ENCODE measurements at places on chromosomes 2 and 18. TPM values are rescaled to one million over a fixed set of nuclear protein-coding genes. Genes with fewer than 3 reads are reported as not detected.

DNA sequence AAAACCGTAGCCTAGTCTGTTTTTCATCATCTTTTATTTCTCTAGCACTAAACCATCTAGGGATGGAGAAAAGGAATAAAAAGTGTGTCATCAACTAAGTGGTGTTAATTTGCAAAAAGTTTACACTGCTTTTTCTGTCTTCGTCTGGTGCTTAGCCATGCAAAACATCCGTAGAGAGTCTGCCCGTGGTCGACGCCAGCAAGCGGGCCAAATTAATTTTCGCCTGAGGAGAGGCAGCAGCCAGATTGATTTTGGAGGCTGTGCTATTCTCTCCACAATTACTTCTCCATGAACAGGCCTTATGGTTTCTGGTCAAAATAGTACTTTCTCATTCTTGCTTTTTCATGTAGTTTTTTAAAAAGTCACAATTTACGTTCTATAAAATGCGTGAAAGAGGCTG lies 46.3 kb downstream of the TNFRSF11A start:
- H3K36me3 ChIP-seq = no peaks in the 10 kb centered on the region
- no peak overlapping the region for H3K27ac ChIP-seq
- H3K4me1 ChIP-seq = no peaks in the 10 kb centered on the region
- DNase-seq = no peak

DNA sequence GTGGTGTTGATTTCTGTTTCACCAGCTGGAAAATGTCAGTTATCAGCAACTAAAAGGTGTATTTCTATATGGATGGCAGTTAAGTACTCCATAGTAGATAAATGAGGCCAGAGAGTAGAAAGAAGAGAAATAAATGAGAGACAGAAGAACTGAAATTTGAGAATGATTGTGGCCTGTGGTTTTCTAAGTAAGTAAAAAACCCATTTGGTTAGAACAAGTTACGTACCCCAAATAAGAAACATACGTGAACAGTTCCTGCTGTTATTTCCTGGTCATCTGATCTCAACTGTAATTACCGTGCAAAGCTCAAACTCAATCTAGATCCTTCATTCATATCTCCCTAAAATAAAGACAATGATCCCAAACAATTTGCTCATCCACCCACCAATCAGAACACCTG lies 181.3 kb downstream of the PID1 start:
- peaks cover 4% of the 10 kb centered on the region for H3K4me1 ChIP-seq
- H3K27ac ChIP-seq = no peak overlapping the region
- no peak for DNase-seq
- no peaks in the 10 kb centered on the region for H3K36me3 ChIP-seq
- no peak overlapping the region for H3K4me3 ChIP-seq

CYTIP gene
- not detected for polyA plus RNA-seq

- no peak overlapping the region for H3K27ac ChIP-seq
- no peaks in the 10 kb centered on the region for H3K36me3 ChIP-seq
- H3K4me3 ChIP-seq = no peak overlapping the region
- no peaks in the 10 kb centered on the region for H3K27me3 ChIP-seq
Observed at GRCh38 chr2:201820383-201821007, 14.2 kb downstream of the CDK15 start.

GRCh38 chr2:237701859-237702390 lies 74.5 kb downstream of the LRRFIP1 start:
- DNase-seq = no peak
- H3K27me3 ChIP-seq = no peaks in the 10 kb centered on the region
- peak overlapping the region; percentile 51 for H3K27ac ChIP-seq
- peaks cover 32% of the 10 kb centered on the region for H3K36me3 ChIP-seq
- H3K4me1 ChIP-seq = peaks cover 79% of the 10 kb centered on the region

PARD6G gene
- polyA plus RNA-seq = 23.6 TPM

DNA sequence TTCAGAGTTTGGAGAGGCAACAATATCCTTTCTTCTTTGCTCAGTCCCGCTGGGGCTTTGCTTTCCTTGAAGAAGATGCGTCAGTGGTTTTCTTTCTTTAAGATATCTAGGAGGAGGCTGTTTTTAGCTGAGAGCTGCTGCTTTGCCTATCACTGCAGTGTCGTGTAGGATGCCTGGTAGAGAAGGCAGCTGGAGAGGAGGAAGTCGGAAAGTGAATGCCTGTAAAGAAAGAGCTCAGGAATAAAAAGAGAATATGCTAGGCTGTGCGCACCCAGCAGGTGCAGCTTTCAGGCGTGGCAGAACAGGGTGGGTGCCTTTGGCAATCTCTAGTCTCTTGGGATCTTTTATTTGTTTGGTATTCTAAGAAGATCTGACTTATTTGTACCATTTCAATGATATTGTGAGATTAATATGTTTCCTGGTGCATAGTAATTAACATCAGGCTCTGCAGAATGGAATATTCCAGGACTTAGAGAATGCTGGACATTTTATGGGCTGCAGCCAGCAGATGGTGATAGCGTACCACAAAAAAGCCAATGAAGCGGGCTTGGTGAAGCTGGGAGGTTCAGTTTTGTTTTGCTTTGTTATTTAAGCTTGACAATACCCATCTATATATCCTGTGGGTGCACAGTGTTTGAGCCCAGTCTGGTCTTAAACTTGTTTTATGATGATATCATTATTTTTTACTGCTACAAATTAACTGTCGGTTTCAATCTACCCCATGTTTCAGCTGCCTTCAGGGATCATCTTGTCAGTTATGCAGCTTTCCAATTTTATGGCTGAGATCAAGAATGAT lies 34.9 kb downstream of the CAVIN2 start:
- no peak for DNase-seq
- no peaks in the 10 kb centered on the region for H3K4me1 ChIP-seq
- no peaks in the 10 kb centered on the region for H3K36me3 ChIP-seq

DNA sequence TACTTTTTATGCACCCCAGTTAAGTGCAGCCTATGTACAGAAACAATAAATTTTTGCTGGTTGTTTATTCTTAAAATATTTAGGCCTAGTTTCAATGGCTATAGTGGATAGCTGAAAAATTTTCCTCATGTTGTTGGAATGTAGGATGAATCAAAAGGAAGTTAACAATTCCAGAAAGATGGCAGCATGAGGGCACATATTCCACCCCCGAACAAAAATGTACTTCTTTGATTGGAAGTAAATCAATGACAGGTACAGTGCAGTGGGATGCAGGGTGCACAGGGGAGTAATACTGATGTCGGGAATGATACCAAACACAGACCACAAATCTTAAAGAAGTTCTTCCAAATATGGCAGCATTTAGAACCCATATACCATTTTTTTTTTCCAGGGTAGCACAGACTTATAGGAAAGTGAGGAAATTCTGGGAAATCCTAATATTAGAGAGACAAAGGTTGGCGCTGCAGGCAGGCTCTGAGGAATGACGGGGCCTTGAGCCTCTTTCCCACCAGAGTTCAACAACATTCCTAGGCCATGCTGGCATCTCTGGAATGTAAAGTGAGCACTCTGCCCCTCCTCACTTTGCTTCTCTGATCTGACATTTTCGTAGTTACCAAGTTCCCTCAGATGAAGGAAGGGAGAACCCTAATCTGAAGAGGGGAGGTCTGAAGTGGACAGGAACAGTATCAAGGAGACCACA lies 36.6 kb upstream of the IKZF2 start:
- H3K4me3 ChIP-seq = no peak overlapping the region
- H3K4me1 ChIP-seq = peaks cover 6% of the 10 kb centered on the region
- DNase-seq = no peak
- H3K36me3 ChIP-seq = no peaks in the 10 kb centered on the region

DNA sequence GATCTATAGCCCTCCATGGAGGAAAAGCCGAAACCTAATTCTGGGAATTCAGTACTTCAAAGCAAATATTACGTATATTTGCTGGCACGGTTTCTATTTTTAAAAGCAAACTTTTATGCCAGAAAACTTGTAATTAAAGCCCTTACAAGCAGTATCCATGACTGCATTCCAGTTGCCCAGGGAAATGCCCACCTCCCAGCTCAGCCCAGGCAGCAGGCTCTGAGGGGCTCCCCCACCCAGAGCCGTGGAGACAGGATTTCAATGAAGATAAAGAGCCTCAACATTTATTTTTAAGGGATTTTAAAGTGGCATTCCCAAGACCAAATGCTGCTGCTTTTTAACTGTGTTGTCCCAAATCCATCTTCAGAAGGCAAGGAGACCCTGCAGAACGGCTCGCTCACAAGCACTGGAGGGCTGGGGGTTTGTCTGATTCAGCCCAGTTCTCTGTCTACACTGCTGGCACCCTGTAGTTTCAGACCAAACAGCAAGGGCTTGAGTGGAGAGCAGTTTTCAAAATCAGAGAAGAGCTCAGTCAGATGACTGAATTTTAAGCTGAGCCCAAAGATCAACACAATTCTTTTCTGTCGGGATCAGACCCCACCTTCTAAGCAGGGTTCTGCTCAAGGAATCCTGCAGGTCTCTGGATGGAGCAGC lies 105.1 kb downstream of the KCNF1 start:
- peaks cover 23% of the 10 kb centered on the region for H3K27me3 ChIP-seq
- H3K36me3 ChIP-seq = no peaks in the 10 kb centered on the region
- DNase-seq = no peak
- H3K27ac ChIP-seq = no peak overlapping the region
- no peak overlapping the region for H3K4me3 ChIP-seq

GRCh38 chr18:70322385-70322784 lies 33.5 kb downstream of the SOCS6 start:
- no peak overlapping the region for H3K4me3 ChIP-seq
- DNase-seq = no peak
- H3K27me3 ChIP-seq = no peaks in the 10 kb centered on the region
- no peaks in the 10 kb centered on the region for H3K4me1 ChIP-seq

DNA sequence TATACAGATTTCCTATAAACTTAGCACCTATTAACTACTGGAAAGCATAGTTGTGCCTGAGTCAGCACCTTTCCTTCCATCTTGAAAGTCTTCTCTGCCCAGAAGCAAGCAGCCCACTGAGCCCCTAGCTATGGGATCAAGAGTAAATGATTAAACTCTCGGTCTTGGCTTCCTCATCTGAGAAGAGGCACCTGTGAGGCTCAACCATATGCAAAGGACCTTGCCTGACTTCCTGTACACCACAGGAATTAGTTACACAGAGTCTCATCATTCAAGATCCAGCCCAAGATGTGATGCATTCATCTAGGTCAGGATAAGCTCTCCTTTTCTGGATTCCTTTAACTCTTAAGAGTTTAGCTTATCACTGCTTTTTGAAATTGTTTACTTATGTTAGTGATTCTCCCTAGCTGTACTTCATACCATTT lies 96.0 kb downstream of the CDH2 start:
- DNase-seq = no peak
- no peak overlapping the region for H3K27ac ChIP-seq
- no peaks in the 10 kb centered on the region for H3K4me1 ChIP-seq
- H3K36me3 ChIP-seq = no peaks in the 10 kb centered on the region

MYL1 gene
- polyA plus RNA-seq = not detected

- no peak overlapping the region for H3K27ac ChIP-seq
- no peaks in the 10 kb centered on the region for H3K27me3 ChIP-seq
- H3K4me1 ChIP-seq = no peaks in the 10 kb centered on the region
Observed at GRCh38 chr2:99317161-99317872, 16.3 kb upstream of the LYG1 start.

LRRC30 gene
- not detected for polyA plus RNA-seq

GRCh38 chr2:241804326-241805229 lies 4.4 kb upstream of the NEU4 start:
- H3K4me1 ChIP-seq = no peaks in the 10 kb centered on the region
- peak overlapping the region; percentile 43 for H3K4me3 ChIP-seq
- no peak for DNase-seq
- H3K27ac ChIP-seq = no peak overlapping the region
- no peaks in the 10 kb centered on the region for H3K36me3 ChIP-seq

GRCh38 chr2:60490441-60490840 lies 63.0 kb downstream of the BCL11A start:
- H3K27ac ChIP-seq = no peak overlapping the region
- no peaks in the 10 kb centered on the region for H3K36me3 ChIP-seq
- H3K4me1 ChIP-seq = peaks cover 3% of the 10 kb centered on the region
- no peak overlapping the region for H3K4me3 ChIP-seq
- no peaks in the 10 kb centered on the region for H3K27me3 ChIP-seq

DNA sequence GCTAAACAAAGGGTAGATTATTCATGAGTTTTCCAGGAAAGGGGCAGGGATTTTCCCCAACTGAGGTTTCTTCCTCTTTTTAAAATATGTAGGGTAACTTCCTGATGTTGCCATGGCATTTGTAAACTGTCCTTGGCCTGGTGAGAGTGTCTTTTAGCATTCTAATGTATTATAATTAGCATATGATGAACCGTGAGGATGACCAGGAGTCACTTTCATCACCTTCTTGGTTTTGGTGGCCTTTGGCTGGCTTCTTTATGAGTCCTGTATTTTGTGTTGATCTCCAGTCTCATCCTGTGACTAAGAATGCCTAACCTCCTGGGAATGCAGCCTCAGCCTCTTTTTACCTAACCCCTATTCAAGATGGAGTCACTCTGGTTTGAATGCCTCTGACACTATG lies 391.0 kb upstream of the LINC00305 start:
- H3K27ac ChIP-seq = no peak overlapping the region
- no peaks in the 10 kb centered on the region for H3K4me1 ChIP-seq
- H3K36me3 ChIP-seq = no peaks in the 10 kb centered on the region
- H3K27me3 ChIP-seq = no peaks in the 10 kb centered on the region

HOXD13 gene
- polyA plus RNA-seq = not detected

- H3K36me3 ChIP-seq = no peaks in the 10 kb centered on the region
- no peak overlapping the region for H3K27ac ChIP-seq
- H3K27me3 ChIP-seq = no peaks in the 10 kb centered on the region
- no peaks in the 10 kb centered on the region for H3K4me1 ChIP-seq
- no peak overlapping the region for H3K4me3 ChIP-seq
Observed at GRCh38 chr2:122194546-122194945, 439.1 kb downstream of the TSN start.

- peaks cover 9% of the 10 kb centered on the region for H3K4me1 ChIP-seq
- no peaks in the 10 kb centered on the region for H3K27me3 ChIP-seq
- H3K36me3 ChIP-seq = no peaks in the 10 kb centered on the region
- H3K27ac ChIP-seq = no peak overlapping the region
- no peak for DNase-seq
- H3K4me3 ChIP-seq = no peak overlapping the region
Observed at GRCh38 chr18:55497825-55498403, 90.1 kb downstream of the TCF4 start.

GRCh38 chr2:219736209-219736608 lies 108.8 kb downstream of the SLC4A3 start:
- DNase-seq = no peak
- H3K36me3 ChIP-seq = no peaks in the 10 kb centered on the region
- no peaks in the 10 kb centered on the region for H3K27me3 ChIP-seq
- H3K4me1 ChIP-seq = peaks cover 7% of the 10 kb centered on the region

GRCh38 chr18:76993573-76993972 lies 139.0 kb downstream of the MBP start:
- H3K4me3 ChIP-seq = no peak overlapping the region
- no peak for DNase-seq
- peaks cover 7% of the 10 kb centered on the region for H3K27me3 ChIP-seq
- H3K27ac ChIP-seq = no peak overlapping the region

- no peak overlapping the region for H3K27ac ChIP-seq
- no peaks in the 10 kb centered on the region for H3K27me3 ChIP-seq
- no peaks in the 10 kb centered on the region for H3K4me1 ChIP-seq
Observed at GRCh38 chr2:155301221-155301620, 602.7 kb downstream of the KCNJ3 start.

GRCh38 chr18:7369006-7369405 lies 138.1 kb downstream of the LRRC30 start:
- no peak for DNase-seq
- H3K27ac ChIP-seq = no peak overlapping the region
- no peaks in the 10 kb centered on the region for H3K27me3 ChIP-seq
- no peak overlapping the region for H3K4me3 ChIP-seq

GRCh38 chr2:233853883-233854240 lies 473 bp downstream of the HJURP start:
- no peak for DNase-seq
- peak overlapping the region; percentile 90 for H3K4me3 ChIP-seq
- H3K27ac ChIP-seq = peak overlapping the region; percentile 34
- H3K36me3 ChIP-seq = no peaks in the 10 kb centered on the region
- no peaks in the 10 kb centered on the region for H3K27me3 ChIP-seq

SCYGR2 gene
- polyA plus RNA-seq = not detected

LRP1B gene
- not detected for polyA plus RNA-seq

TWIST2 gene
- 6.0 TPM for polyA plus RNA-seq

All from keratinocyte (primary cell).